Stimulated activated CD8-positive, alpha-beta memory T cell treated with anti-CD3 and anti-CD28 coated beads, Interleukin-7, amount 100 ng/mL, for 4 hours (primary cell): ENCODE measurements at places on chromosomes 2 and 18.

DNA sequence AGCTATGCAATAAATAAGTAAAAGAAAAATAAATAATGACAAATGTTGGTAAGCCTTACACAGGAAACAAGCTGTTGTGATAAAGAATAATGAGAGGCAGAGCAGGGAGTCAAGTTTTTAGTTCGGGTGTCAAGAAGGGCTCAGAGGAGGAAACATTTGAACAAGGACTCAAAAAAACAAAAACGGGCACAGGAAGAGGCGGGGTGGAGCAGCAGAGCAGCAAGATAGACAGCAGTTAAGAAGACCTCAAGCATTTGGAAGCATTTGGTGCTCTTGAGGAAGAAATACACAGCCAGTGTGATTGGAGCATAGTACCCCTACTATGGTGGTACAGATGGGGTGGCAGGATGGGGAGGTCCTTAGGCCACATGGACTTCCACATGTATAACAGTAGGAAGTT is 2.8 kb downstream of the TMEM169 start:
- DNase-seq = no peak

- DNase-seq = no peak
Measured at GRCh38 chr18:48733643-48734253, 194.9 kb downstream of the CTIF start.

- DNase-seq = no peak
Measured at GRCh38 chr2:172350839-172351479, 76.4 kb upstream of the ITGA6 start.

- no peak for DNase-seq
Measured at GRCh38 chr2:149767516-149767974, 180.0 kb upstream of the MMADHC start.

GRCh38 chr2:160490733-160491685 is 2.6 kb downstream of the RBMS1 start:
- DNase-seq = no peak

- no peak for DNase-seq
Measured at GRCh38 chr18:63119647-63120046, 199.9 kb downstream of the BCL2 start.

- DNase-seq = no peak
Measured at GRCh38 chr2:84427235-84428138, 31.6 kb downstream of the SUCLG1 start.

DNA sequence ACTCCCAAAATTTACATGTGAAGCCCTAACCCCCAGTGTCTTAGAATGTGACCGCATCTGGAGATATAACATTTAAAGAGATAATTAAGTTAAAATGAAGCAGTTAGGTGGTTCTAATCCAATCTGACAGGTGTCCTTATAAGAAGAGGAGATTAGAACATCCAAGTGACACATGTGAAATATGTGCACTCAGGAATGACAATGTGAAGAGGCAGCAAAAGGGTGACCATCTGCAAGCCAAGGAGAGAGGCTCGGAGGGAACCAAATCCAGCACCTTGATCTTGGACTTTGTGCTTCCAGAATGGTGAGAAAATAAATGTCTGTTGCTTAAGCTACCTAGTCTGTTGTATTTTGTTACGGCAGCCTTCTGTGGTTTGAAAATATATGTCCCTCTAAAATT is 165.4 kb downstream of the FIGN start:
- DNase-seq = no peak

DNA sequence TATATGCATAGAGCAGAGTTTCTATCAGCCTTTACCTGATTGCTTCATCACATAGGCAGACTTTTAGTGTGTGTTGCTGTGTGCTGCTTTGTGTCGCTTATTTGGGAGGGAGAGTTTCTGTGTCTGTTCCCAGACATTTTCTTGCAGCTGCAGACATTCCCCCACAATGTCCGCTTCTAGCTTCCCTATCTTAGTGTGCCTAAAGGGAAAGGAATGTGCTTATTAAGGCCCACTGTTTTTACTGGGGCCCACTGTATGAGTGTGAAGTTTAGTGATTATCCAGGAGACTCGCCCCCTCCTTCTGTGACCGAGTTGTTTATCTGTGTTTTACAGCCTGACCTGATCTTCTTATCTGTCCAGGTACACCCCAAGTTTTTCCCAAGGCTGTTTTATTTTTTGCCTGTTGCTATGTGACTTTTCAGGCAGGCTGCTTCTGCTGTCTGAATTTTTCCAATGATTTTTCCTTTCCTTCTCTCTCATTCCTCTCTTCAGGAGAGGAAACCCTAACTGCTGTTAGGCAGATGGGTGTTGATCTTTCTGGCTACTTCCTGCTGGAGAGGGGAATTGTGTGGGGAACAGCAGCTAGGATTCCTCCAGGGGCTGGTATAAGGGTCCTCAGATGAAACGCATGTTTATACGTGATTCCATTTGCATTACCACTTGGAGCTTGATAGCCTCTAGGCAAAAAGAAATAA is 47.6 kb downstream of the STK17B start:
- no peak for DNase-seq

DNA sequence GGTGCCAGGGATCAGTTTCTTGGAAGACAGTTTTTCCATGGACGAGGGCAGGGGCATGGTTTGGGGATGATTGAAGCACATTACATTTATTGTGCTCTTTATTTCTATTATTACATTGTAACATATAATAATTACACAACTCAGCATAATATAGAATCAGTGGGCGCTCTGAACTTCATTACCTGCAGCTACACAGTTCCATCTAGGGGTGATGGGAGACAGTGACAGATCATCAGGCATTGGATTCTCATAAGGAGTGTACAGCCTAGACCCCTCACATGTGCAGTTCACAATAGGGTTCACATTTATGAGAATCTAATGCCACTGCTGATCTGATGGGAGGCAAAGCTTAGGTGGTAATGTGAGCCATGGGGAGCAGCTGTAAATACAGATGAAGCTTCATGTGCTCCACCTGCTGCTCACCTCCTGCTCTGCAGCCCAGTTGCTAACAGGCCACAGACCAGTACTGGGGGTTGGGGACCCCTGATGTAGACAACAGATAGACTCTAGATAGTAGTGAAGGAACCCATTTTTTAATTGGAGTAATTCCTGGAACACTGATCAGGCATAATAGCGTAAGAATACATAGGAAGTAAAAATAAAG is 41.5 kb upstream of the MC4R start:
- no peak for DNase-seq

DNA sequence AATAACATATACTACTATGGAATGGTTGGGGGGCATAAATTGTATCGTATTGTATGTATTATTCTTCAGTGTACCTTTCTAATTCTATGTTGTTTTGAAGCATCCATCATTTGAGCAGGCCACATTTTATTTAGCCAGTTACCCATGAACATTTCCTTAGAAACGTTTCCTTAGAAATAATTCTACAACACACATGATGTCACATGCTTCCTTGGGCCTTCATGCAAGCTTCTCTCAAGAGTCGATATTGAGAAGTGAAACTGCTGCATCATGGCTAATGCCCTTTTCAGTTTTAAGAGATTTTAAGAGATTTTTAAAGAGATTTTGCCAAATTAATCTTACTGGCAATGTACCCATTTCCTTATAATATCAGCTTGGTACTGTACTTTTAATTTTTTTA is 63.9 kb downstream of the ALPK2 start:
- no peak for DNase-seq
